ENCODE measurements at places on chromosomes 5 and 9.

DNA sequence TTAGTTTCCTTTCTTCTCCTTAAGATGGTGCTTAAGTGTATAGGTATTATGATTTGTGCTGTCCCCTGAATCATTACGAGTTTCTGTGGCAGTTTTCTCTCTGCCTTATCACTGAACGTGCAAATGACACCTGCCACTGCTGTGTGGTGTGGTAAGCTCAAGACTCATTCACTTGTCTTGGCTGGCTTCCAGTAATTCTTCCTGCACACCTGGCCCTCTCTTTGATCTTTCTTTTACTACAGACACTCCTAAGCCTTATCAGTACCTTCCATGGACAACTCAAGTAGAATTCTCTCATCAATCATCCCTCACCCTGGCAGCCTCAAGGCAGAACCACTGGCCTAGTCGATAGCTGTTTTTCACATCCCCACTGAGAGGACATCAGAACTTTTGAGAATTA is 82.6 kb upstream of the ADAMTS19 start:
- no peak for DNase-seq

DNA sequence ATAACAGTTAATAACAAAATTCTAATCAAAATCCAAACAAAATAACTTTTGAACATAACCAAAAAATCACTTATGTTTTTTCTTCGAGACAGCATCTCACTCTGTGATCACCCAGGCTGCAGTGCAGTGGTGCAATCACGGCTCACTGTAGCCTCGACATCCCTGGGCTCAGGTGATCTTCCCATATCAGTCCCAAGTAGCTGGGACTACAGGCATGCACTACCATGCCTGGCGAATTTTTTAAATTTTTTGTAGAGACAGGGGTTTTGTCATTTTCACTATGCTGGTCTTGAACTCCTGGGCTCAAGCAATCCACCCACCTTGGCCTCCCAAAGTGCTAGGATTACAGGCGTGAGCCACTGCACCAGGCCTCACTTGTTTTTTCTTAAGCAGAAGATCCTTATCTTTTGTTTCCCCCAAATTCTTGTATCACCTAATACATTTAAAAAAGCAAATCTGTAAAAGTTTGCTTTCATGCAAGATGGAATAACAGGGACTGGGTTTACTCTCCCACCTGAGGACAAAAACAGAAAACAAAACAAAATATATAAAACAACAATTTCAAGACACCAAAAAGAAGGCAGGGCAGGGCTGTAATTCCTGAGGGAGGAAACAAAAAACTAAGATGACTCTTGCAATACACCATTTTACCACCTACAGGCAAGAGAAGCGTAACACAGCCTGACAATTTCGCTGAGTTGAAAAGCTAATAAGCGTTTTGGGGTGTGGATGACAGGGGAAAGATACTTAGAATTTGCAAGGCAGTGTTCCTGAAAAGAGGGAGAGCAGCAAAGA is 71.4 kb downstream of the RAPGEF6 start:
- DNase-seq: no peak

DNA sequence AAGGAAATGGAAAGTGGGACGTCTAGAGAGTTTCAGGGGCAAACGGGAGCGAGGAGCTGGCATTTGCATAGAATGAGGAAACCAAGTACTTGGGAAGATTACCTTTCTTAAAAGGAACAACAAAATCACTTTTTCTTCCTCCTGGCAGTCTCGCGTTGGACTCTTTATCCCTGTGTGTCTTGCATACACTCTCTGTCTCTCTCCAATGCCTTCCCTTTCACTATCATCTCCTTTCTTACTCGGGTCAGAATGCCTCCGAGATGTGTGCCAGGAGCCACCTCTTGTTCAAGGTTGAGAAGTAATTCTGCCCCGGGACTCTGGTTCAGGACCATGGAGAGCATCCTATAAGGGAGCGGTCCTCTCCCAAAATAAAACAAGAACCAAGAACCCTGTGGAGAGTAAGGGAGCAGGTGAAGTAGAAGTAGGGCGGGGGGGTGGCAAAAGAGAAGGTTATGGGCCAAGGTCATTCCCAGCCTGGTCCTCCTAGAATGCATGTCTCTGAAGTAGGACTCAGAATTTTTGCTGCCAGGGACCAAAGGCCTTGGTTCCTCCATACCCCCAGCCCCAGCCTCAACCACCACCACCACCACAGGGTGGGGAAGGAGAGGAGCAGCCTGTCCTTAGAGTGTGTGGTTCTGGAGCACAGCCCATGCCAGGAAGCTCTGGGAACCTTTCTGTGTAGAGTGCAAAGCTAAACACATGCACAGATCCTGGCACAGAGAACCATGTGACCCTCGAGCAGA is 72.1 kb upstream of the ARAP3 start:
- DNase-seq: peak; percentile 13

- DNase-seq: no peak
Measured at GRCh38 chr9:99392986-99393385, 170.9 kb downstream of the SEC61B start.

DNA sequence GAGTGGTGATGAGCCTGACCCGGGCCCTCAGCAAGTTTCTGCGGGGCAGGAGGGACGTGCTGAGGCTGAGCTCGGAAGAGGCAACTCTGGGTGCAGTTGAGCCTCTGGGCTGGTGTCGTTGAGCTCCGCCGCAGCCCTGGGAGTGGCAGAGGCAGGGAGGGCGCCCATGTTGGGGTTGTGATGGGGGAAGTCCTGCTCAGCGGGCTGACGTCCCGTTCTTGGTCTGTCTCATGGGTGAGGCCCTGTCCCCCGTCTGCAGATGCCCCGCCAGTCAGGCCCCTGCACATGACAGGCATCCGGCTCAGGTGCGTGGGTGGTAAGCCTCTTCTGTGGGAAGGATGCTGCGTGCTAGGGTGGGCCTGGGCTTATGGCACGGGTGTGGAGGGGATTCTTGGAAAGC is 64.3 kb downstream of the RXRA start:
- DNase-seq: peak; percentile 81

- no peak for DNase-seq
Measured at GRCh38 chr9:89684912-89685636, 80.3 kb downstream of the GADD45G start.

GRCh38 chr9:123377211-123377971 is 21.4 kb downstream of the CRB2 start:
- no peak for DNase-seq

DNA sequence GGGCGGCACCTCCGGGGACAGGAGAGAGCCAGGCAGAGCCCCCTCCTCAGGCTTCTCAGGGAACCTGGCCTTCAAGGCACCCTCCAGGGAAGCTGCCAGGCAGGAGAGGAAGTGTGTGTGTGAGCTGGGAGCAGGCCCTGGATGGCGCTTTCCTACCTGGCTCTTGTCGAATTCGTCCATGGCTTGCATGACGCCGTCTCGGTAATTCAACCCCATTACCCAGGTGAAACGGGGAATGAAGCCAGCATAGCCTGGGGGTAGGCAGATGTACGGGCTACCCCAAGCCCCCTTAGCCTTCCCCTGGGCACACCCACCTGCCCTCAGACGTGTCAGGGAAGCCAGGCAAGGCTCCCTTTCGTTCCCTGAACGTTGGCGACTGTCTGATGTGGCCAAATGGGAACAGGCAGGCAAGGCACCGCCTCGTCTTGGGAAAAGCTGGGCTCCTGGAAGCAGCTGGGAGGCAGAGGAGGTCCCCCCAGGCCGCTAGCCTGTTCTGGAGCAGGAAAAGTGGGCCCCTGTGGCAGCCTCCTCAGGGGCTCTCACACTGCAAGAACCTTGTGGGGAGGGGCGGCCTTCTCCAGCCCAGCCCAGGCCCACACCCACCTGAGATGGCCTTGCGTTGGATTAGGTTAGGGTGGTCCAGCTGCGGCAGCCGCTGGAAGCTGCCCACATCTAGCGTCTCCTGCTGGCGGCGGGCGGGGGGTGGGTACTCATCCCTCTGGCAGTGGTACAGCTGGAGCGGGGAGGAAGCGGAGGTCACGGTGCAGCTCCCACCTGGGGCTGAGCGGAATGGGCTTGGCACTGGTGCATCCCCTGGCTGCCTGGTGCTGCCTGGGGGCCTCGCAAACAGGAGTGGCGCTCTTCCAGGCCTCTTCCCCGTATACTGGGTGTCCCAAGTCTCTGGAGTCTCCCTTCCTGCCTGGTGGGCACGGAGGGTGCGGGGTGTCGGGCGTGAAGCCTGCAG is 3.7 kb downstream of the TUBB4B start:
- DNase-seq: no peak

DNA sequence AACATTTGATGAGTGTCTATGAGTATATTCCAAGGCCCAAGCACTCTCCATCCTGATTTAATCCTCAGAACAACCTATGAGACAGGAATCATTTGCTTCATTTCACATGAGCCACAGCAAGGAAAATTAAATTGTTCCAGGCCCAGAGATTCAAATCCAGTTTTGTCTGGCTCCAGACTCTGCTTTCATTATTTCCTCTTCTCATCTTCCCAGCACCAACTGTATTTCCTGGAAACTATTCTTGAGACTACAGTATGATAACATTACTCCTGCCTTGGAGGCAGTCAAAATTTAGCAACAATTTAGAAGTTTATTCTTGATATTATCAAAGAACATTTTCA is 194.5 kb downstream of the ZNF608 start:
- DNase-seq: no peak

GRCh38 chr9:26893030-26893676 is 551 bp upstream of the CAAP1 start:
- DNase-seq: no peak

GRCh38 chr9:135521608-135522095 is 412 bp downstream of the LCN1 start:
- DNase-seq: no peak

GRCh38 chr5:163163858-163164257 is 273.5 kb upstream of the CCNG1 start:
- no peak for DNase-seq

- no peak for DNase-seq
Measured at GRCh38 chr9:106717686-106718085, 145.3 kb upstream of the ZNF462 start.

DNA sequence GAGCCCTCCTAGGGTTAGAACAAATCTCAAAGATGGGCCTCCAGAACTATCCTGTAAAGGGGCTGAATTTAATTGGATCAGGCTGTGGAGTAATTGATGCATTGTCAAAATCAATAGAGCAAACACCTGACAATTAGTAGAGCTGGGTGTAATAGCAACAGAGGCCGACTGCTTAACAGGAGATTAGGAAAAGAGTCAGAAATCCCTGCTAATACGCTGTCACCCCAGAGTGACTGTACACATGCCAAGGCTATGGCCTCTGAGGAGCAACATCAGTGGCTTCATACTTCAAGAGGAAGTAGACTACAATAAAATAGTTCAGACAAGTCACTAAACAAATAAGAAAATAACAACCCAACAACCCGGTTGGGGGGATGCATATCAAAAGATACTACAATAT is 18.7 kb upstream of the GRPEL2 start:
- no peak for DNase-seq

GRCh38 chr5:40333459-40334241 is 346.1 kb upstream of the PTGER4 start:
- no peak for DNase-seq

DNA sequence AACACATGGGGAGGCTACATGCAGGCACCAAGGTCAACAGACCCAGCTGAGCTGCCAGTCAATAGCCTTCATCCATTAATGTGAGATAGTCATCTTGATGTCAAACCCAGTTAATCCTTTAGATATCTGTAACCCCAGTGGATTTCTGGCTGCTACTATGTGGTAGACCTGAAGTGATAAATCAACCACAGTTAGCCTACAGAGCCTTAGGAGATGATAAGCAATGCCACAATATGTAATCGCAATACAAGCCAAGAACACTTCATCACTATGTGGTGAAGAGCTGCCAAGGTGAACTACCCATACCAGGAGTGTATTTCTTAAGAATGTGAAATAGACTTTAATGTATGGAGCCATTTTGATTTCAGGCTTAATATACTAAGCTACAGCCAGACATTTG is 1175.5 kb downstream of the DTWD2 start:
- no peak for DNase-seq

DNA sequence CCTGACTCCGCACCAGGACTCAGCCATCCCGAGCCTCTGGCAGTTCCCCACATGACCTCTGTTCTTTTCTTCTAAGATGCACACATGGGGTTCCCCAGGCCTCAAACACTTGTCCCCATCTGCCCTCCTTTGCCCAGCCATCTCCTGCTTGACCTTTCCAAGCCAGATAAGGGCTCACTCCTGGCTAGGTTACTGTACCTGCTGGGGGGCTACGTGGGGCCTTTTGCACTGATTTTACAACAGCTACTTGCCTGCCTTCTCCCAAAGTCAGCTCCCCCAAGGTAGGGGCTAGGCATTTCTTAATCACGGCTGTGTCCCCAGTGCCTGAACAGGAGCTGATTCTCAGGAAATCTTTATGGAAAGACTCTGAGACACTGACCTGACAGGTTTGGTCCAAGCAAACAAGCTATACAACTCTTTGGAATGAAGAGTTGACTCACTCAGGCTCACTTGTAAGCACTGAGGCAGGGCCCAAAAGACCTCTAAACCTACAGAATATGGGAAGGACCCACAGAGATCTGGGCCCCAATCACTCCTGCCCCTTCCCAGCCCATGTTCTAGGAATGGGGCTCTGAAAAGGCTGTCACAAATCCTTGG is 2.5 kb downstream of the MACROH2A1 start:
- DNase-seq: no peak

DNA sequence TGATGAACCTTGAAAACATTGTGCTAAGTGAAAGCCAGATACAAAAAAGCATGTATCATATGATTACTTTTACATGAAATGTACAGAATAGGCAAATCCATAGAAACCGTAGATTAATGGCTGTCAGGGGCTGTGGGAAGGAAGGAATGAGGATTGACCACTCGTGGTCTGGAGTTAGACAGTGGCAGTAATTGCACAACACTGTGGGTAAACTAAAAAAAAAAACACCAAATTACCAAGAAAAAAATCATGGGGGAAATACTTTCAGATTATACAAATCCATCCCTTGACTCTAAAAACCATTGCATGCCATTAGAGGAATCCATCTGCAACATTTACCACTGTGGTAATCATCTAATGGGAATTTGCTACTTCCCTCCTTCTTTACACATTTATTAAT is 140.0 kb downstream of the SIL1 start:
- no peak for DNase-seq

GRCh38 chr9:13064676-13065075 is 214.8 kb downstream of the MPDZ start:
- no peak for DNase-seq

Measured in stimulated activated CD4-positive, alpha-beta T cell treated with anti-CD3 and anti-CD28 coated beads, Interleukin-4, amount 100 ng/mL, for 48 hours (primary cell).